ENCODE measurements at places on chromosomes 3 and 15.

- DNase-seq, result no peak
Measured at GRCh38 chr3:57646723-57647122, 46.2 kb downstream of the DENND6A start.

DNA sequence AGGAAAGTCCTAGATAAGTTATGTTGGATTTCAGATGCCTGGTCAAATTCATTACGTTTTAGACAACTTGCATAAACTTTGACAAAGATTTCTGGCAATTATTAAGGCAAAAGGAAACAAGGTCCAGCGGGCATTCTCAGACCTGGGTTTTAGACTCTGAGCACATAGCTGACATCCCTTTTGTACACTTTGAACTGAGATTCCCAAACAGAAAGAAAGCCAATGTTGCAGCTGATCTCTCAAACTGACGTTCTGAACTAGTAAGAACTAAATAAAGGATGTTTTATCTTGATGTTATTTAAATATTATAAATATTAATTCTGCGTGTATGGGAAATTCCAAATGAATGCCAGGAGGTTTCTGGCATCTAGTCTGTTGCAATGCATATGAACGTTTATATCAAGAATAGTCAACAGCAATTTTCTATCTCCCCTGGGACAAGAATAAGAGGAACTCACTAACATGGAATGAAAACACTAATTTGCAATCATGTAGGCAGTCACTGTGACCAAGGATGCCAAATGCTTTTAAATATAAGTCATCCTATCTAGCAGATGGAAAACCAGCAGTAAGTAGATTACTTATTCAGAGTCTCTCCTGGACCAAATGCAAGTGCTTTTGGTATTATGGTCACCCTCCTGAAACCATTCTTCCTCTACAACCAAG, 202.1 kb downstream of the GREM1 start:
- DNase-seq, result peak; percentile 79

- no peak for DNase-seq
Measured at GRCh38 chr3:194573680-194574437, 59.4 kb downstream of the TMEM44 start.

DNA sequence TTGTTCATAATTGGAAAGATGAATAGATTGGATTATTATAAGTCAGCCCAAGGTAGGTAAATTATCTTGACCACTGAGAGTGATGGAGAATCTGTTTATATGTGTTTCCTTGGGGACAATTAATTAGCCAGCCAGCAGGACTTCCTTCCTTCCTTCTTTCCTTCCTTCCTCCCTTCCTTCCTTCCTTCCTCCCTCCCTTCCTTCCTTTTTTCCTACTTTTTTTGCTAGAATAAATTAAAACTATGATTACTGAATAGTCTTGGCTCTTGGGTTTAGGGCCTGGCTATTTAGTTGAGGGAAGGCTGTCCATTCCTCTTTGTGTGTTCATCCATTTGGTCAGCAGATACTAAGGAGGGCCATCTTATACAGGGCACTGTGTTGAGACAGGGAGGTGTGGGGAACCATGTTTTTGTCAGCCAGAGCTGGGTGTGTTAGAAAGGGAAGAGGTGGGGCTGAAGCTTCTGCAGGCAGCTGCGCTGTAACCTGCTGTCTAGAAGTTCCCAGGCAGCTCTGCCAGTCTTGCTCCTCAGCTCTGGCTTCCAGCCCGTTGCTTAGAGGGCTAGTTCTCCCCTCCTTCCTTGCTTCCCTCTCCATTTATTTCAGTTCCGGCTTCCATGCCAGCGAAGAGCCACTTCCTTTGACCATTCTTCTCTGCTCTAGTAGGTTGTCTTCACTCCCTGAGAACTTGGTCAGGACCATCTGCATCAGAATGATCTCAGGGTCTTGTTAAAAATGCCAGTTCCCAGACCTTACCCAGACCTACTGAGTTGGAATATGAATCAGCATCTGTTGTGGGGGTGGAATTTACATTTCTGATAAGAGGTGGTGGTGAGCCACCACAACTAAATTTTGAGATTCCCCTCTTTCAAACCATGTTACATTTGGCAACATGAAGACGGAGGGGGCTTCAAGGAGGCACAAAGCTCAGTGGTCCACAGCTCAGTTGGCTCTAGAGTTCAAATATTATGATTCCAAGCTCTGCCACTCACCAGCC, 113.9 kb downstream of the DGKG start:
- DNase-seq, result no peak

GRCh38 chr3:47556351-47556750, 22.3 kb downstream of the CSPG5 start:
- no peak for DNase-seq

GRCh38 chr3:135214400-135214799, 419.3 kb downstream of the EPHB1 start:
- no peak for DNase-seq

DNA sequence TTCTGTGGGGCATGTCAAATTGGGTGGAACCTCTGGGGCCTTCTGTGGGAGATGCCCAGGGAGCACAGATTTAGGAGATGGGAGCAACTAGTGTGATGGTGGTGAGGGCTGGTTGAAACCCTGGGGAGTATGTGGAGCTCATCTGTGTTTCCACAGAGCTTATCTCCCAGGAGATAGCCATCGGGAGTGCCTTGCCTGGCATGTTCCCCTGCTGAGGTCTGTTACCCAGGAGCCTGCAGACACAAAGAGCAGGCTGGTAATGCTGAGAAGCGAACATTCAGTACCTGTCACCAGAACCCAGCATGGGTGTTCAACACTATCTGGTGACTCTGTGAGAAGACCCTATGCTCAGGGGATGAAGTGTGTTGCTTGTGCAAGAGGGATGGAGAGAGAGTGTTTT, 85.0 kb downstream of the CLSTN2 start:
- no peak for DNase-seq

- DNase-seq, result no peak
Measured at GRCh38 chr3:150144191-150144708, 173.6 kb upstream of the PFN2 start.

GRCh38 chr3:126397610-126398422, 3.1 kb downstream of the CFAP100 start:
- DNase-seq, result no peak

DNA sequence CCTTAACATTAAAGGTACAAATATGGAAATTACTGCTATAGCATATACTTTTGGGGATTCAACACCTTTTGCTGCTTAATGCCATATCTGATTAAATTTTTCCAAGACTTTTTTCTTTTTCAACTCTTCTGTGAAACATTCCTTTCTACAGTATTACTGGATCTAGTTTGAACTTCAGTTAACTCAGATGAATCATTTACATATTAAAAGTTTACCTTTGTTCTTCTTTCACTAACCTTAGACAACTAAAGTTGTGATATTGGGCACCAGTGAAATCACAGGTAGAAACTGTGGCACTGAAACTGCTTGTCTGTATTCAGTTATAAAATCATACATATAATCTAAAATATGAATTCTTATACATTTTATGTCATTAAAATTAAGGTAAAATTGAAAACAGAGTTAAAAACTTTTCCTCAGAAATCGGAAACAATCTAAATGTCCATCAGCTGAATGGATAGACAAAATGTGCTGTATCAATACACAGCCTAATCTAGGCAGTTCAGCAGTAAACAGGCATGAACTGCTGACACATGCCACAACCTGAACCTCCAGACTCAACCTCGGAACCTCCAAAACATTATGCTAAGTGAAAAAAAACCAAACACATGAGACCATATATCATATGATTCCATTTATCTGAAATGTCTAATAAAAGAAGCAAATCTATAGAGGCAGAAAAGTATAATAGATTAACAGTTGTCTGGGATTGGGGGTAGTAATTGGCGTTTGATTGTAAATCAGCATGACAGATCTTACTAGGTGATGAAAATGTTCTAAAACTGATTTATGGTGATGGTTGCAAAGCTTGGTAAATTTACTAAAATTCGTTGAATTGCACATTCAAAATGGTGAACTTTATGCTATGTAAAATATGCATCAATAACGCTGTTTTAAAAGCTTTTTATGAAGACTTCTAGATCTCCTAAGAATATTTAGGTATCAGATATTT, 50.0 kb downstream of the PPARG start:
- no peak for DNase-seq

DNA sequence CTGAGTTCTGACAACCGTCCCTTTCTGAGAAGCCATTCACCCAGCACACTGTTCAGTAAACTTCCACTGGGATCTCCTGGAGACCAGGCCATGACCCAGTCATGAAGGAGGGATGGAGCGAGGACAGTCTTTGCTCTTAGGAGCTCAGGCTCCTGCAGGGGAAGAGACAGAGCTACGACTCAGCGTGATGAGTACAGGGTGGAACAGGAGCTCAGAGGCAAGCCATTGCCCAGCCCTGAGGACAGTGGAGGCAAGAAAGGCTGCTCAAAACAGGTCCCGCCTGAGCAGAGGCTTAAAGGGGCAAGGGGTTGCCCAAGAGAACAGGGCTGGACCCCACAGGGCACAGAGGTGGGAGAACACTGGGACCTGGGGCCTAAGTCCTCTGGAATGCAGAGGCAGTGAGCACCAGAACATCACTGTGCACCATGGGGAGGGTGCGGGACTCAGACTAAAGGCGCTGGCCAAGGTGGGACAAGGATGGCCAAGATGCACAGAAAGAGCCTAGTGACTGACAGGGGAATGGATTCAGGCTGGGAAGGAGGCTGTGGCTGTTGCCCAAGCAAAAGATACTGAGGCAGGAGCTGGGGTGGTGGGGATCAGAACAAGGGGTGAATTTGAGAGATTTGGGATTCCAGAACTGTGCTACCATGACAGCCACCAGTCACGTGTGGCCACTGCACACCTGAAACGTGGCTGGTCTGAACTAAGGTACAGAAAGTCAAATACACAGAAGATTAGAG, 25.8 kb downstream of the TMEM43 start:
- no peak for DNase-seq

- no peak for DNase-seq
Measured at GRCh38 chr15:33322091-33322490, 11.3 kb downstream of the RYR3 start.

- DNase-seq, result no peak
Measured at GRCh38 chr3:49899815-49900214, 3.9 kb downstream of the MST1R start.

DNA sequence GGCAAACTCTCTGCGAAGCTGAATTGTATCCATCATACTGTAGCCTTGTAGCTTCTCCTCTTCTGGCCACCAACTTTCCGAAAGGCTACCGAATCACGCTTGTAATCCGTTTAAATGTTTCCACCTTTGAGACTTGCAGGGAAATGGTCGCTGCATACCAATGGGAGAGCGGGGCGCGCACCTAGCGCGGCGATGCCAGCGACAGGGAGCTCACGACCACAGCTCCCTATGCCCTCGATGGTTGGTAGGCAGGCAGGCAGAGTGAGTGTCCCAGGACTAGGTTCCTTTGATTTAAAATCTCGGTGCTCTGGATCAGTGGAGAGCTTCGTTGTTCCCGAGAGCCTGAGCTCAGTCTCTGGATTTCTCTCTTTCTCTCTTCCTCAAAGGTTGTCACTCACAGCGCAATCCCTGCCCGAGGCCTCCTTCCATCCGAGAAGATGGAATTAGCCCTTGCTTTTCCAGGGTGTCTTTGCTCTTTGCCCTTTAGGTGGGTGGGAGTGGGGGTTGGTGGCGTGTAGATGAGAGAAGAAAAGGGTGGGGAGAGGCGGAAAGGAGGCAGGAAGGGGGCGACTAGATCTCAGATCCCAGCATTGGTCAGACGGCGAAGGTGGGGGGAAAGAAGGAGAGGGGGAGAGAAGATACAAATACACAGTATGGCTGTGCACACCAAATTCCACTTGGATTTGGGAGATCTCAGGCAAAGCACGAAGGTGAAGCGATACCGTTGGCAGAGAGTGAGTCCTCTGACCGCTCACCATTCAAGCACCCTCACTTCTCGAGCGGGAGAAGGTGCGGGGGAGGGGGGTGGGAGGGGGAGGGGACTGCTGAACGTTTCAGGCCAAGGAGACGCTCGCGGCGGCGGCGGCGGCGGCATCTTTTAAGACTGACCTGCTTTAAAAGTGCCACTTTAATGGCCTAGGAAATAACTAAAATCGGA, at the start of gene SLITRK3:
Gene SLITRK3, minus strand, starts transcription at position 745 of the 937 bp plus-strand sequence. CDS start 5,554 bp downstream, outside the sequence.
- no peak for DNase-seq

- no peak for DNase-seq
Measured at GRCh38 chr3:61564395-61565059, 3.2 kb downstream of the PTPRG start.

DNA sequence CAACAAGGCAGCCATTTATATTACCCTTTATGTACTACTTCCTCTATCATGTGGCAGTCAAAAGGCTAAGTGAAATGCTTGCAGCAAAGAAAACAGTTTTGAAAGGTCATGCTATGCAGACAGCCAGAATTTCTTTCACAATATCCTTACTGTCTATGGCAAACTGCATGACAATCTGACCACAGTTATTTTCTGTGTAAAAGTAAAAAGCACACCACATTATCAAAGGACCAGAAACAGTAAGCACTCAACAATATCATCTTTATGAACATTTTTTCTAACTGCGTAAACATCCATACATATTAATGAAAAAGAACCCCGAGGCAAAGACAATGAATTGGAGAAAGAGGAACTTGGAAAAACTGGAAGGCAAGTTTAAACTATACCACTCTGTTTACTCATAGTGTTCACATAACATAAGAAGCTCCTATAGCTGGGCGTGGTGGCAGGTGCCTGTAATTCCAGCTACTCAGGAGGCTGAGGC, 47.9 kb downstream of the PIK3CB start:
- peak; percentile 6 for DNase-seq

- DNase-seq, result no peak
Measured at GRCh38 chr15:99073008-99073717, 31.7 kb upstream of the SYNM start.

- DNase-seq, result no peak
Measured at GRCh38 chr3:80668100-80668499, 900.3 kb upstream of the ROBO1 start.

DNA sequence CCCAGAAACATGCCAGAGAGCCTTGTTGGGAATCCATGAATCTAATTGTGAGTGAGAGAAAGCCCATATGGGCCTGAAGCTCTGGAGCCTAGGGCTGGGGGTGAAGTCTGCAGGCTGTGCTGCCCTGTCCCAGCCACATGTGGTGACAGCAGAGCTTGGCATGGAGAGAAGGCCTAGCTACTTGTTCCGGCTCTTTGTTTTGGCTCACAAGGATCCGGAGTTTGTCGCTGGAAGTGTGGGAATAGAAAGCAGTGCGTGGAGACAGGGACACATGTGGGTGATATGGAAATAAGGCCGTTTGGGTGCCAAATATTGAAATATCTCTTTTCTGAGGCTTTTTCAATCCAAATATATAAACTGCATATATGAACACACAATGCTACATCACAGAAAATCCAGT, 78.2 kb downstream of the CLSTN2 start:
- DNase-seq, result no peak

DNA sequence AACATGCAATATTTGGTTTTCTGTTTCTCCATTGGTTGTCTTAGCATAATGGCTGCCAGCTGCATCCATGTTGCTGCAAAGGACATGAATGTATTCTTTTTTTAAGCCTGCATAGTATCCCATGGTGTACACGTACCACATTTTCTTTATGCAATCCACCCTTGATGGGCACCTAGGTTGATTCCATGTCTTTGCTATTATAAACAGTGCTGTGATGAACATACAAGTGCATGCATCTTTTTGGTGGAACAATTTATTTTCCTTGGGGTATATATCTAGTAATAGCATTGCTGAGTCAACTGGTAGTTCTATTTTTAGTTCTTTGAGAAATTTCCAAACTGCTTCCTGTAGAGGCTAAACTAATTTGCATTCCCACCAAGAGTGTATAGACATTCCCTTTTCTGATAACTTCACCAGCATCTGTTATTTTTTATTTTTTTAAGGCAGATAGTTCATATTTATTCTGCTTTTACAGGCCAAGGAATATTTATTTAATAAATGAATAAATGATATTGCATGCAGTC, 62.4 kb upstream of the NPHP3 start:
- no peak for DNase-seq
